ENCODE measurements at places on chromosomes 3 and 15.
A peak's percentile ranks its signal among the peaks of the same experiment; 100 is the strongest.

DNA sequence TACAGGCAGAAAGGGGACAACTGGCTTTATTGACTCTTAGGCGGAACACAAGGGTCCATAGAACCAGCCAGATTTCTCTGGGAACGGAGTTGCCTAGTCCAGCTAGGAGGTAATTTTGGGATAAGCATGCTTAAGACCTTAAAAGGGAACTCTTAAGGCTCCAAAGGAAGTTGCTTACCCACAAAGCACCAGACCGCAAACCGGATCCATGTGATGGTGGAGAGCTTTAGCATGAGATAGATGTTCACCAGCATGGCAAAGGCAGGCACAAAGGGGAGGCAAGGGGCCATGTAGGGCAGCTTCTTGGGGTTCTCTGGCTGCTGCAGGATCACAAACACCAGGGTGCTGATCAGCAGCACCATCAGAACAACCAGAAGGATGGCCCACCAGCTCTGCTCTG, 61.4 kb downstream of the CLDN11 start:
- DNase-seq = no peak

DNA sequence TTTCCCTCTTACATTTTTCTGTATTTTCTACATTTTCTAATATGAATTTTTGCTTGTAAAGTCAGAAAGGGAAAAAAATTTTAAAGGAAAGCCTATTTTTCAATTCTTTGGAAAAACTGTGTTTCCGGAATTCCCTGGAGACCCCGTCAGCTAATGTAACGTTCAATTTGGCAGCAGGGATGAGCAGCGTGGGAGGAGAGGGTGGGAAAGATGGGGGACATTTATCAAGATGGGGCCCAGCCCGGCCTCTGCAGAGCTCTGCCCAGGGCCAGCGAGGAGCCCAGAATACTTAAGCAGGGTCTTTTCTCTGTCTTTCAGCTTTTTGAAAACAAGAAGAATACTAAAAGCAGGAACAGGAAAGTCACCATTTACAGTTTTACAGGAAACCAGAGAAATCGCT, 129.0 kb downstream of the LRRK1 start:
- DNase-seq = no peak

DNA sequence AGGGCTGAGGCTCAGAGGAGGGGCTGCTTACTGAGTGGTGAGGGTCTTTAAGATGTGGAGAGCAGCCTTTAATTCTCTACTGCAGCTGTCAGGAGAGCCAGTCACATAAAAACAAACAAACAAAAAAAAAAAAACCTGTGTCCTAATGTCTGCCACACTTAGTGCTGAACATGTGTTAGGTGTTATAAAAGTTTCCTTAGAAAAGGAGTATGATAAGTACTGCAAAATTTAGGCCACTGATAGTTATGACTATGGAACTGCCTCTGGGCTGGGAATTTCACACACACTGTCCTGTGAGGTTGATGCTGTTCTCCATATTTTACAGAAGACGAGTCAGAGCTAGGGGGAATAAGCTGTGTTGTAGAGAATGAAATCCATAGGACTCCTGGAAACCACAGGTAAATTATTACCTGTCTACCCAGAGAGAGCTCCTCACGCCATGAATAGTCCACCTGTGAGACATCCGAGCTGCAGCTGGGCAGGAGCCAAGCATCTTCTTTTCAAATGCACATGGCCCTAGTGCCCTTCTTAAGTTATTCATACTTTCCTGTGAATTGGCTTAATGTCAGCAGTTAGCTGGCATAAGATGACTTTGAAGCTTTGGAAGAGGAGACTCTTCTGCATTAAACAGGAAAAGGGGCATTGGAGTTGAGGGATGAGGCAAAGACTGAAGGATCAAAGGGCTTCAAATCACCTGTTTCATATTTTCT, 34.5 kb upstream of the SKOR1 start:
- DNase-seq = no peak

DNA sequence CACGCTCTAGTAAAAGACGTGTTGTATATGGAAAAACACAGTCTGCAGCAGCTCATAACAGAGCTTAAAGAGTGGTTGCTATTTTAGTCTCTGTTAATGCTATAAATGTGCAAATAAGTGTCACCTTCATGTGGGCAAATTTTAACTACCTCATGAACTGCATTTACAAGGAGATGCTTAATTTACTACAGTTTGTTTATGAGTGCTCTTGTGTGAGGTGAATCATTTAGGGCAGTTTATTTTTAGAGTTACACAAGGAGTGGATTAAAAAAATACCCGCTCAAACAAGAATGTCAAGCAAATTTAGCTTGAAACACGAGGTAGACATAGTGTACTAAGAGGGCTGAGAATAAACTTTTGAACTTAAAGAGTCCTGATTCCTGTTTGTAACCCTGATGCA, 579.0 kb downstream of the MFSD1 start:
- DNase-seq = peak; percentile 7

DNA sequence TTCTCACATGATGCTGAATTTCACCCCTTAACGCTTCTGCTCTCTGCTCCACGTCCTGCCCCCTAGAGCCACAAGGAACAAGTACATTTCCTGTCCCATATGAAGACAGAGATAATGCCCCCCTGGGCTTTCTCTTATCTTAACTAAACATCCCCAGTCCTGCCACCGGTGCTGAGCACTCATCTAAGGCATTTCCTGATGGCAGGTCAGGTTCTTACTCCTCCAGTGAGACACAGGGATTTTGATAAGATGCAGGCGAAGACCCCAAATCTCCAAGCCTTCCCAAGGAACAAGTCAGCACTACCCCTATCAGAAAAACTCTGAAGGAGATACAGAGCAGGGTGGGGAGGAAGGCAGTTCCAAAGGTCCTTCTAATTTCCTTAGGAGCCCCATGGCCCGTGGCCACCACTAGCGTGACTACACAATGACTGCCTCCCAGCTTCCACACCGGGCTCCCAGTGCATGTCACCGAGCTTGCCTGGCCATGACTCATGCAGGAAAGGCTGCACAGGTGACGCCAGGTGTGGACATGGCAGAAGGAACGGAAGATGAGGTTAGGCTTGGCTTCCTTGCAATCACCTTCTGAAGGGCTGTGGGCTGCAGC, 152.9 kb downstream of the XXYLT1 start:
- DNase-seq = peak; percentile 25

GRCh38 chr15:26521130-26521529, 251.7 kb downstream of the GABRB3 start:
- no peak for DNase-seq

GRCh38 chr3:53114412-53115074, 15.7 kb downstream of the RFT1 start:
- DNase-seq = peak; percentile 46

GRCh38 chr3:107978131-107979055, 112.4 kb downstream of the CD47 start:
- DNase-seq = no peak

DNA sequence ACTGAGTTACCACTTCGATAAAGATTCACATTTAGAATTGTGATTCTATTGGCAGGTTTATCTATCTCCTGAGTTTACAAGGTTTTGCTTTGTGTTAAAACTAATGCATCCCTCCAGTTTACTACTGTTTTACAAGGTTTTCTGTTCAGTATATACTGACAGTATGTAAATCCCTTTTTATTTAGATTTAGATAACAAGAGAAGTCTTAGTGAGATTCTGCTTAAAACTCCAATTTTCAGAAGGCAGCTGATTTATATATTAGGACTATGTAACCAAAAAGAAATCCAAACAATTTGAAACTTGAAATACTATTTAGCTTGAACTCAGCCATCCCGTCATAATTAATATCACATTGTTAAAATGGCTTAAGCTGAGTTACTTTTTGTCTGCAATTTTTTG, 619.2 kb downstream of the NAALADL2 start:
- DNase-seq = no peak

DNA sequence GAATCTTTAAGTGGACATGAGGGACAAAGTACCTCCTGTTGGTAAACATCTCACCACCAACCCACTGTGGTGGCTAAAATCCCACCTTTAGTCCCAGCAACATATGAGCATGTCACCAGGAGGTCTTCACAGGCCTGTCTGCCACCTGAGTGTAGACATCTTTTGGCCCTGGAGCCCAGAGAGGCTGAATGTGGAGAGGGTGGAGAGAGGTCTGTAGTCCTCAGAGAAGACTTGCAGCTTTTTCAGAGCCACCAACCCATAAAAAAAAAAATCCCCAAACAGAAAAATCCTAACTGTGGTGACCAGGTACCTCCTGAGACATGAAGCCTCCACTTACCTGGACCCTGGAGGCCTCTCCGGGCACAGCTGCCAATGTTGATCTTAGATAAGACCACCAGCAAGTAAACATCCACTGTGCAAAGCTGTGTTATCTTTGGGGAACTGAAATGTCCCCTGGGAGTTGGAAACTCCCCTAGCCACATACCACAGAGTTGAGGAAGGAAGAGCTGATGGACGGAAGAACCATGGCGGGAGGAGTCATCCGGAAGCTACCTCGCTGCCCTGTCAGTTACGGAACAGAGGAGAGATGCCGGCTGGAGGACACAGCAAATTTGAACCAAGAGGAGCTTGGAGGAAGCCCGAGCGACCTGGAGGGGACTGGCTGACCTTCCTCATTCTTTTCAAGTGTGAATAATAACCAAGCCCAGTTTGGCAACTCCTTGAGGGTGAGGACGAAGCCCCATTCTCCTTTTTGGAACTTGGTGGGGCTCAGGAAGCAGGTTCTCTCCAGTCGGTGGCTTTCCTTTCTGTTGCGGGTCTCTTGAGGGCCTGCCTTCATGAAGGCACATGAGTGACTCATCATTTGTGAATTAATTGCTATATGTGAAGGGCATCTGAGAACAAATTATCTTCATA, at the start of gene GHRL:
TSS of gene GHRL (minus strand) at position 443 of the 915 bp plus-strand sequence. CDS start 2,767 bp downstream, outside the sequence.
- DNase-seq = no peak

- peak; percentile 40 for DNase-seq
These were observed 6.2 kb downstream of the MYO1E start for GRCh38 chr15:59366333-59367021.

- DNase-seq = no peak
These were observed 27.0 kb downstream of the SHQ1 start for GRCh38 chr3:72821161-72821781.

DNA sequence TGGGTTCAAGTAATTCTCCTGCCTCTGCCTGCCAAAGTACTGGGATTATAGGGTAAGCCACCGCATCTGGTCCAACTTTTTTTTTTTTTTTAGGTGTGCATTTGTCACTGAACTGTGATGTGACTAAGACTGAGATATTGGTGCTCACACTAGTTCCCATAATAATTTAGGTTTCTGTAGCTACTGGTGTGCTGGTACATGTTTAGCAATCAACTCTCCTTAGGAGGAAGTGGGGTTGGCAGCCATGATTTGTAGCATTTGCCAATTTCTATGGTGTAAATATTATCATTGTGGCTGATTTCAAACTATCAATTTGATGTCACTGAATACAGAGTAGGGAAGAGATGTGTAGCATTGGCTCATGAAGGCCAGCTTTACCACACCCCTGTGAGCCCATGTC, 372.7 kb downstream of the EDEM1 start:
- no peak for DNase-seq

DNA sequence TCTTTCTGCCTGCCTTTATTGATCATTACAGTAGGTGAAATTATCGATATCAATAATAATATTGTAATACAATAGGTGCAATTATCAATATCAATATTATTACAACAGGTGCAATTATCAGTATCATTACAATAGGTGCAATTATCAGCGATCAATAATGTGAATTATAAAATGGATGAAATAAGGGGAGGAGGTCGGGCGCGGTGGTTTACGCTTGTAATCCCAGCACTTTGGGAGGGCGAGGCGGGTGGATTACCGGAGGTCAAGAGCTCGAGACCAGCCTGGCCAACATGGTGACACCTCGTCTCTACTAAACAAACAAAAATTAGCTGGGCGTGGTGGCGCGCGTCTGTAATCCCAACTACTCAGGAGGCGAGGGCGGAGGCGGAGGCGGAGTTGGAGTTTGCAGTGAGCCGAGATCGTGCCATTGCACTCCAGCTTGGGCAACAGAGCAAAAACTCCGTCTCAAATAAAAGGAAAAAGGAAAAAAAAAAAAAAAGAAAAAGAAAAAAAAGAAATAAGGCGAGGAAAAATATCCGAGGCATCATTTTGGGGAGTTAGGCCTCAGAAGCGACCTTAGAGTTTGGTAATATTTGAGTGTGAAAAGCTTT, 611 bp upstream of the BNIP2 start:
- peak; percentile 66 for DNase-seq

DNA sequence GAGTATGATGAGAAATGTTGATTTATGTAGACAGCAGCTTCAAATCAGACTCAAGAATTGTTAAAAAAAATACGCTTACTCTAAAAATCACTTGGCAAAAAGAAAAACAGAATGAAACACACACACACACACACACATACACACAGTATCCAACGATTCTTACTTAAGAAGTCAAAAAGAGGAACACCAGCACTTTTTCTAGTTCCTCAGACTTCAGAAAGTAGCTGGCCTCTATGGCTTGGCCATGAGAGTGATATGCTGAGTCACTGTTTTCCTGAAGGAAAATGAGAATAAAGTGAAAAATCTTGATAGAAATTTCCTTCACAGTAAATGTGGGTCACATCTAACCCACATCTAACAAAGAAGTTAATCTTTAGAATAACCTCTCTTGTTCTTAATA, 22.1 kb downstream of the CNTN3 start:
- no peak for DNase-seq

GRCh38 chr3:124522082-124522625, 208.1 kb upstream of the UMPS start:
- no peak for DNase-seq

DNA sequence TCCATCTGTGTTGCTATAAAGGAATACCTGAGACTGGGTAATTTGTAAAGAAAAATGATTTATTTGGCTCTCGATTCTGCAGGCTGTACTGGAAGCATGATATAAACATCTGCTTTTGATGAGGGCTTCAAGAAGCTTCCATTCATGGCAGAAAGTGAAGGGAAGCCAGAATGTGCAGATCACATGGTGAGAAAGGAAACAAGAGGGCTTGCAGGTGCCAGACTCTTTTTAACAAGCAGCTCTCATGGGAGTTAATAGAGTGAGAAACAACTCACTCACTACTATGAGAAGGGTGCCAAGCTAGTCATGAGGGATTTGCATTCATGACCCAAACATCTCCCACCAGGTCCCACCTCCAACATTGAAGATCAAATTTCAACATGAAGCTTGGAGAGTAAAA, 247.2 kb downstream of the ZIC4 start:
- DNase-seq = no peak

DNA sequence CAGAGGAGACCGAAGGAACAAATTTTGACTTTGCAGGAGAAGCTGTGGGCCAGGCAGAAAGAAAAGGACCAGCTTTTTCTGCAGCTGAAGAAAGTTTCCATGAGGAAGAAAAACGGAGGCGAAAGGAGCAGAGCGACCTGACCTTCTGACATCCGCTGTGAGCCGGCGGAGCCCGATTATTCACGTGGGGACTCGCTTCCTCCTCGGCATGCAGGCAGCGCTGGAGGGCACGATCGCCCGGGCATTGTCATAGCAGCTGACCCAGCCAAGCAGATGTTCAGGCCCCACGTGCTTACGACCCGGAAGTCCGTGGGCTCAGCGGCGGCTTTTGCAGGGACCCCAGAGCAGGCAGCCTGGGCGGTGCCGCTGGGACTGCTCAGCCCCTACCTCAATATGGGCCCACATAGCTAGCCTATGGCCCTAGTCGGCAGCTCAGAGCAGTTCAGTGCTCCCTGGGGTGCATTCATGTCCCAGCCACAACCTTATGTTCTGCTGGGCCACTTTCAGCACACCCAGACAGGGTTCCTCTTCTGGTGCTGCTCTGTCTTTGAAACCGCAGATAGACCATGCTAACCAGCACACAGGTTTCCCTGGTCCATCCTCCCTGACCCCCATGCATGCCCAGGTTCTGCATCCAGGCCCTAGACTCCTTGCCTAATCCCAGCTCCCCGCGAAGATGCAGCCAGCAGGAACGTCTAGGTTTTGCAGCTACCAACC, 10.5 kb upstream of the EIF4A2 start:
- DNase-seq = no peak

- peak; percentile 63 for DNase-seq
These were observed 48.6 kb upstream of the C15orf39 start for GRCh38 chr15:75153087-75153486.

Data from amniotic epithelial cell (primary cell).